ENCODE measurements at places on chromosomes 3 and 15. TPM values are rescaled to one million over a fixed set of nuclear protein-coding genes. Genes with fewer than 3 reads are reported as not detected.

DNA sequence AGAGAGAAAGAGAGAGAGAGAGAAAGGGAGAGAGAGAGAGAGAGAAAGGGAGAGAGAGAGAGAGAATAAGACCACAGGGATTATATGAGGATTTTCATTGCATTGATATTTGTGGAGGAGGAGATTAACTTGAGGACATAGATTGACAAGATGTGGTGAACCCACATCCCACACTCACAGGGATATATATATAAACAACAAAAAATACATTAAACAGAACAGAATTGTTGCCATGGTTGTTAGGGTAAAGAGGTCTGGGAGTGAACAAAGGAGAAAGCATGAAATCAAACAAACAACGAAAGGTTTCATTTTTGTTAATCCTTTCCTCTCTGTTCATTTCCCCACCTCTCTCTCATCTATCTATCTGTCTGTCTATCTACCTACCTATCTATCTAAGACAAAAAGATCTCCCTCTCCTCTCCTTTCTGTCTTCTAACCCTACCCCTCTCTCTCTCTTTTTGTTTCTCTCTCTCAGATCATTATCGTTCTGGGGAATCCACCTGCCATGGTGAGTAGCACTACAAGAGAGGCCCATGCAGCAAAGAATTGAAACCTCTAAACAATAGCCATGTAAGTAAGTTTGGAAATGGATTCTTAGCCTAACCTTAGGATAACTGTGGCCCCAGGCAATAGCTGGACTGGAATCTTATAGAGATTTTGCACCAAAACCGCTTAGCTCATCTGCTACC is 280.9 kb downstream of the RAP2B start:
- DNase-seq: no peak

GRCh38 chr3:4945324-4945723 is 33.9 kb upstream of the BHLHE40 start:
- no peak for DNase-seq

GRCh38 chr3:68163062-68163461 is 508.6 kb upstream of the SUCLG2 start:
- DNase-seq: no peak

PLA2G4E gene
- not detected for total RNA-seq

DNA sequence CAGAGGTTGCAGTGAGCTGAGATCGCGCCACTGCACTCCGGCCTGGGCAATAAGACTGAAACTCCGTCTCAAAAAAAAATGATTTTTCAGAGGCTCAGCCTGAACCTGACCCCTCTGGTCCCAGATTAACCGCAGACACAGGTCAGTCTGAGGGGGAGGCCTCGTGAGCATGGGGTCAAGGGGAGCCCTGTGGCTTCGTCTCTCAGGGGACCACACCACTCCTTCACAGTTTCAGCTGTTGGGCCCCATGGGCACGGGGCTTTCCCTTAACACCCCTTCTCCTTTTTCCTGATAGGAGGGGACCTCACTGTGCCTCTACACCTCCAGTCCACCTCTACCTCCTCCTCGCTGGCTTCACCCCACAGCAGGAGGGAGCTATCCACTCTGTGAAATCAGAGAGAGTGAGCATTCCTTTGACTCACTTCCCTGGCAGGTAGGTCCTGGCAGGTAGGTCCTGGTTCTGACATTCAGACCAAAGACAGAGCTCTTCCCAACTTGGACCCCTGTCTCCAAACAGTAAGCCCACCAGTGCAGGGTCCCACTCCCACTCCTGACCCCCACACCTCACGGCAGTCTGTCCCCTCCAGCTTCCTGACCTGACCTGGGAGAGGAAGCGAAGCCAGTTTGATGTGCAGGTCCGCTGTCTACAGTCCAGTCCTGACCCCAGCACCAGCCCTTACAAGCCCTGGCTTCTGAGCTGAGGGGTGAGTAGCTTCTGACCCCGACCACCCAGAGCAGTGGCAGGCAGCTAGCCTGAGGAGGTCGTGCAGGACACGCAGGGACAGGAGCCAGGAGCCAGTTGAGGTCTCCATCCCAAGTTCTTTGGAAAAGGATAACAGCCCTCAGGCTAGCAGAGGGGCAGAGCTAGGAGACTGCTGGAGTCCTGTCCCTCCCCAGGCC is 9.0 kb downstream of the RRP9 start:
- DNase-seq: no peak

GRCh38 chr3:74592359-74592758 is 22.1 kb downstream of the CNTN3 start:
- no peak for DNase-seq

Data from GM23338 (cell line).